Dermis blood vessel endothelial cell (primary cell): ENCODE measurements at places on chromosomes 4 and X. TPM values are rescaled to one million over a fixed set of nuclear protein-coding genes. Genes with fewer than 3 reads are reported as not detected.

DNA sequence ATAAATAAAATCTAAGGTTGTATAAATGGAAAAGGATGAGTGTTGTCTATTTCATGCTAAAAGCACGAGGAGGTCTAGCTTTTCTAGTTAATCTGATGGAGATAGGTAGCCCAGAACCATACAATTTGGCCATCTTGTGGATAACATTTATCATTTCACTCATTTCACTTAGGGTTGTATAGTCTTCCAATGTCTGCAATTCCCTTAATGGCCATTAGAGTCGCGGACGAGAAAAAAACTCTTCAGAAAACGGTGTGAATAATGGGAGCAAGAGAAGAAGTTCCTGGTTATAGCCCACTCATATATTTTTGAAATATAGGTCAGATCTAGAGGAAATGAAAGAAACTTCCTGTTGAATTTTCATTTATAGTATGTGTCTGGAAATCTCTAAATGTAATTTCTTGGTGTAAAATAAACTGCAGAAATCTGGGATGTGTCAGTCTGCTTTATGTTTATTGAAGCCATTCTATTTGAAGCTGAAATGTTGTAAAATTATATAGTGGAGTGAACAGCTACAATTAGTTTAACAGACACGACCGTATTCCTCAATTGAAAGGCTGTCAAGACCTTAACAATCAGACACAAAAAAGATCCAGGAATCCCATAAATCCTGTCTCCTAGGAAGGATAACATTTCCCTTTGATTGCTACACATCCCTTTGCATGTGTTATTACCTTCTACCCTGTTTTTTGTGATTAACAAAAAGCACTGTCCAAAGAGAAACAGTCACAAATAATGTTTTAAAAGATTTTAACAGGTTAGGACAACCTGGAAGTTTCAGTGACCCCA is 47.7 kb upstream of the MGST2 start:
- DNase-seq, result peak; percentile 60

GRCh38 chr4:152605641-152606335 is 69.9 kb upstream of the FBXW7 start:
- DNase-seq, result peak; percentile 46

GRCh38 chrX:16067886-16068515 is 55.4 kb upstream of the GRPR start:
- no peak for DNase-seq

- no peak for DNase-seq
Observed at GRCh38 chrX:133380711-133381619, 34.3 kb downstream of the GPC4 start.

DNA sequence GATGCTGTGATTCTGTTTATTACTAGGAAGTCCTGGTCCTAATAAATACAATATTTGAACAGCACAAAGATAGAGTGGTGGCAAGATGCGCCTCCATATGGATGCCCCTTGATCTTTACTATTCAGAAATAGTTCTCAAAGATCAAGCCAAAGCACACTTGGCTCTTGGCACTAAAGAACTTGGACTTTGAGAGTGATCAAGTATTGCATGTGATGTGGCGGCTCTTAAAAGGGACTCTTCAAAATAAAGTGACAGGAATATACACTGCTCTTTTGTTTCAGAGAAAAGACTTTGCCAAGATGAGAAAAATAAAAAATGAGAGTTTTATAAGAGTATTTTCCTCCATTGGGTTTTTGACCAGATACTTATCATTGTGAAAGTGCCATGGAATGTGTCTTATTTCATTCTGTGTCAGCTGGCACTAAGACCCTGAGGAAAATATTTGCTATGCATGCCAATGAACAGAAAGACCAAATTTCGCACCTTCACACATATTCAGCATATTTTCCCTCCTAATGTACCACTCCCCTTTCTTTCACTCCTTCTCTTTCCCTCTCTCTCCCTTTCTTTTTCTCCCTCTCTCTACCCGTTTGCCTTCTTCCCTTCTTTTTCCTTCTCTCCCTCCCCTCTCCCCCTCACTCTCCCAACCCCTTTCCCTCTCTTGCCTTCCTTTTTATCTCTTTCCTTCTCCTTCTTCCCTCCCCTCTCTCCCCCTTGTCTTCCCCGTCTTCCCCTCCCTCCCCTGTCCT is 35.1 kb downstream of the ARHGAP24 start:
- DNase-seq, result no peak

DNA sequence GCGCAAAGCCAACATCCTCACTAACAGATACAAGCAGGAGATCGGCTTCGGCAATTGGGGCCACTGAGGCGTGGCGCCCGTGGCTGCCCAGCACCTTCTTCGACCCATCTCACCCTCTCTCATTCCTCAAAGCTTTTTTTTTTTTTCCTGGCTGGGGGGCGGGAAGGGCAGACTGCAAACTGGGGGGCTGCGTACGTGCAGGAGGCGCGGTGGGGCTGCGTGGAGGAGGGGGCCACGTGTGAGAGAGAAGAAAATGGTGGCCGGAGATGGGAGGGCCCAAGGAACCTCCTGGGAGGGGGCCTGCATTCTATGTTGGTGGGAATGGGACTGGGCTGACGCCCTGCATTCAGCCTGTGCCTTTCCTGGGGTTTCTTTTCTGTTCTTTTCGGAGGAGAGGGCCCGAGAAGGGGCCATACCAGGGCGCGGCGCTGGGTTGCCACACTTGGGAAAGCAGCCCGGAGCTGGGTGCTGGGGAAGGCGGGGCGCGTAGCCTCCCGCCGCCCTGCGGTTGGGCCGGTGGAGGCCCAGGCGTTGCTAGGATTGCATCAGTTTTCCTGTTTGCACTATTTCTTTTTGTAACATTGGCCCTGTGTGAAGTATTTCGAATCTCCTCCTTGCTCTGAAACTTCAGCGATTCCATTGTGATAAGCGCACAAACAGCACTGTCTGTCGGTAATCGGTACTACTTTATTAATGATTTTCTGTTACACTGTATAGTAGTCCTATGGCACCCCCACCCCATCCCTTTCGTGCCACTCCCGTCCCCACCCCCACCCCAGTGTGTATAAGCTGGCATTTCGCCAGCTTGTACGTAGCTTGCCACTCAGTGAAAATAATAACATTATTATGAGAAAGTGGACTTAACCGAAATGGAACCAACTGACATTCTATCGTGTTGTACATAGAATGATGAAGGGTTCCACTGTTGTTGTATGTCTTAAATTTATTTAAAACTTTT is 4.5 kb downstream of the MID1IP1 start:
- peak; percentile 66 for DNase-seq

EREG gene
- total RNA-seq, result under 0.01 TPM in 2 replicates

TENT5D gene
- total RNA-seq, result not detected in 2 replicates
